Tongue (tissue), 3 donors: ENCODE measurements at places on chromosomes 3 and 15. TPM values are rescaled to one million over a fixed set of nuclear protein-coding genes. Genes with fewer than 3 reads are reported as not detected.

The C2CD4A gene
- total RNA-seq, result not detected

The DCLK3 gene
- 1.3 TPM for total RNA-seq

The OCA2 gene
- 4.9 TPM for total RNA-seq

The DUOXA2 gene
- 1.2 TPM for total RNA-seq

The LRTM1 gene
- total RNA-seq, result 84.2 TPM

The NLGN1 gene
- 12.6 TPM for total RNA-seq
